NCI-H510A treated with DMSO at 0.1 percent for 48 hours (cell line): ENCODE measurements at places on chromosomes 12 and 14.

GRCh38 chr12:9760699-9761418, at the start of gene CD69:
Gene CD69, minus strand, starts transcription at chr12:9760901. Its CDS starts 81 bp downstream, at chr12:9760820.
- DNase-seq, result no peak

GRCh38 chr14:46951103-46951502, 299.5 kb upstream of the RPL10L start:
- no peak for DNase-seq

DNA sequence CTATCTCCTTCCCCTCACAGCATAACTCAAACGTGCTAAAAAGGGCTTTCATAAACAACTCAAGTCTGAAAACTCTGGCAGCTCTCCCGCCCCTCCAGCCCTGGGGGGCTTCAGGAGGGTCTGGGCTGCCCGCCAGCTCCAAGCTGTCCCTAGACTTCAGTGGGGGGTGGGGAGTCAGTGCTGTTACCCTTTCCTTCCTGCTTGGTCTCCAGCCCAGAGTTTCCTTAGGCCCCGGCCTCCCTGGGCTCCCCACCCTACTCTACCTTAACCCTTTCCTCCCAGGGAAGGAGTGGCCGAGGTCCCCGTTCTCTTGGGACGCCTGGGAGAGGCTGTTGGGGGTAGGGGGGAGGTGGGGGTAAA, 530 bp upstream of the NYNRIN start:
- no peak for DNase-seq

- no peak for DNase-seq
These were observed 27.7 kb upstream of the FBXO33 start for GRCh38 chr14:39459795-39460478.

DNA sequence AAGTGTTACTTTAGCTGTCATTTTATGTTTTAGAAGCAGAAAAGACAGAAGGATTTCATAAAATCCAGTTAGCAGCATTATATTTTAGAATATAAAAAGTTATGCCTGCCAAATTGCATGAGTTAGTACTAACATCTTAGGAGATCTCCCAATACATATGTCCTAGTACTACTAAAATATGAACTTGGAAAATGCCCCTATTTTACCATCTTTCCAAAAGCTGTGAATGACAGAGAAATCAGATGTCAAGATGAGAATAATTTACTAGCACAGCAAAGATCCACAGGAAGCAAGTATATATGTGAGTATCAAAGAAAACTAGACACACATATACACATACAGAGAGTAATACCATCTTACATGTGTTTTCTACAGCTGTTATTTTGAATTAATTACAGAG, 196.9 kb downstream of the CPNE8 start:
- DNase-seq, result no peak

DNA sequence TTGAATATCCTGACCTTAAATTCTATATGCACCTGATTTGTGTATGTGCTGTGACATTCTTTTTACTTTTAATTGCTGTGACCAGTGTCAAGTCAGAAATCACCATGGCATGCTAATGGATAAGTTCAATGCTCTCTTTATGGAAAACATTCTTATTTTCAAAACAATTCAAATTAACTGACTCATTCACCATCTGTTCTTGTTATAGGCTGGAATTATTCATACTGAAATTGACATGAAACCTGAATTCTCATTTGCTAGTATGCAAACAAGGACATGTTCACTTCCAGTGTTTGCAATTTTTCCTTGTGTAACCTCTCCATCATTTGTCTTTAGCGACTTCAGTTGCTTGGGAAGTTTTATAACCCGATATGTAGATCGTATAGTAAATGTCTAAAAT, at the start of gene TAS2R30:
TAS2R30 (minus strand) TSS at position 340 of the 400 bp plus-strand sequence. CDS start 400 bp downstream, outside the sequence.
- DNase-seq, result no peak

GRCh38 chr14:58797010-58797429, 159.3 kb downstream of the DACT1 start:
- no peak for DNase-seq

DNA sequence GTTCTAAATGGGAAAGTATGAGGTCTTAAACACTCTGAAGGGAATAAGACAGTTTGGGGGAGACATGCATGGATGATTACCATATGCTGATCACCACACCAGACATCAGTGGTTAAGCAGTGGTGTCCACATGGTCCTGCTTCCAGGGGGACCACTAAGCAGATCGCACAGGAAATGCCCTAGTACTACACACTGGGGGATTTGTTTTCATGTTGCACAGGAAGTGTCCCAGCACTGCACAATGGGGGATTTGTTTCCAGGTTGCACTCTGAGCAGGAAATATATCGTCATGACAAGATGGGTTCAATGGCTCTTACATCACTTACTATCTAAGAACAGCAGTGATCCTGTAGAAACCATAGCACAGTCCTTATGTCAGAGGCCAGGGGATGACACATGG, 245.5 kb downstream of the BCL11B start:
- DNase-seq, result no peak

DNA sequence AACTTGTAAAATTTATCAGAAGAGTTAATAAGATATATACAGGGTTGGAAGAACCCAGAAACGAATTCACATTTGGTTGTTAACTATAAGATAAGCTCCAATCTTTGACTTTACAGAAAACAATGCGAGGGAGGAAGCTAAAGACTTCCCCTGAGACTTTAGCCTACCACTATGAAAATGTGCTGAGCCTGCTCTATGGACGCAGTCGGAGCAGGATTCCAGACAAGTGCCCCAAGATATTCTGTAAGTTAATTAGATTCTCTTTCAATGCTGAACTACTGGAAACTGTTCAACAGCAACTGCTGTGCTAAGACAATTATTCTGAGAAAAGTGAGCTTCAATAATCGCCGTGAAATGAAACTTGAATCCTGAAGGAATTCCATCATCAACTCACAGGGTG, 8.3 kb upstream of the LRRC10 start:
- no peak for DNase-seq

GRCh38 chr12:103334466-103334865, 161.3 kb downstream of the C12orf42 start:
- DNase-seq, result no peak

- no peak for DNase-seq
These were observed 1216.4 kb upstream of the USP15 start for GRCh38 chr12:61043838-61044237.

DNA sequence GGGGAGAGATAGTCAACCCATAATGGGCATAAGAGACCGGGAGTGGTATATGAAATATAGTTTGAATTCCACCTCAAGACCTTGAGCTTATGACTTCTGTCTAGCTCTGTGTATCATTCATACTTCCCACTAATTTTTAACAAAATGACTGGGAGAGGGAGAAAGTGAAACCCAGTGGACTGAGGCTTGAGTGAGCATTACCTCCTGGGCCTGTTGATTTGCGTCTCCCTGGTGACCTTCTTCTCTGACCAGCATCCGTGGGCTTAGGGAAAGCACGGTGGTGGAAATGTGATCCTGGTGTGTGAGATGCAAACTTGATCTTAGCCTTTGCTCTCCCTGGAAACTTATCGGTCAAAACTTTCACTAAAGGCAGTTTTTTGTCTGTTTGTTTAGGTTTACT, 207.9 kb upstream of the BCL2L14 start:
- DNase-seq, result peak; percentile 14

DNA sequence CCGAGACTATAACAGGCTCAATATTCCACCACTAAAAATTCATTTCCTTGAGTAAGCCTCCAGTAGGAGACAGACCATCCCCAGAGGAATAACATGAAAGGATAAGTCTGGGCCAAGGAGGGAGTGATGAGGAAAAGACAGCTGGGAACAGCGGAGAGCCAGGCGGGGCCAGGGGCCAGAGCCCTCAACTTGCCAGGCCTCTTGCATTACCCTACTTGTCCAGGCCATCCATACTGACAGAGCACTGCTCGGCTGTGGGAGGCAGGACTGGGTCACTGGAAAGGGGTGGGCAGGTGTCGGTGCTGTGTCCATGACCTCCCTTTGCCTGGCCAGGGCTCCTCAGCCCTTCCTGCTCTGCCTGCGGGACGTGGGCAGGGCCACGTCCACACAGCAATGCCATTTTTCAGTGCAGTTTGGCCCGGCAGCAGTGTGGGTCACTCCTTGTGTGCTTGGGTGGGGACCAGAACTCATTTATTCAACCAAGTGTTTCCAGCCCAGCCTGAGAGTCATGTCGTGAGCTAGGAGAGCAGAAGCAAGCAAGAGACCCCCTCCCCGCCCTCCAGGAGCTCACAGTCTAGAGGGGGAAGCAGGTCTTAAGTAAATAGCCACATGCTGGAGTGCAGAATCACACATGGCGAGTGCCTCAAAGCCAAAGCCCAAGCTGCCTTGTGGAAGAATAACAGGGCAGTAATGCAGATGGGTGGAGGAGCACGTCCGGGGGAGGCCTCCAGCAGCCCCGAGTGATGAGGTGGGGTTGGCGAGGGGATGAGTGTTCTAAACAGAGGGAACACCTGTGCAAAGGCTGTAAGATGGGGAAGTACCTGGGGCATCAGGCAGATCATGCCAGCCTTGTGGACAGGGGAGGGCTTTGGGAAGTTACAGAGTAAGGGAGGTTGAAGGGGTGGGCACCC, 8.9 kb upstream of the FAIM2 start:
- DNase-seq, result no peak

DNA sequence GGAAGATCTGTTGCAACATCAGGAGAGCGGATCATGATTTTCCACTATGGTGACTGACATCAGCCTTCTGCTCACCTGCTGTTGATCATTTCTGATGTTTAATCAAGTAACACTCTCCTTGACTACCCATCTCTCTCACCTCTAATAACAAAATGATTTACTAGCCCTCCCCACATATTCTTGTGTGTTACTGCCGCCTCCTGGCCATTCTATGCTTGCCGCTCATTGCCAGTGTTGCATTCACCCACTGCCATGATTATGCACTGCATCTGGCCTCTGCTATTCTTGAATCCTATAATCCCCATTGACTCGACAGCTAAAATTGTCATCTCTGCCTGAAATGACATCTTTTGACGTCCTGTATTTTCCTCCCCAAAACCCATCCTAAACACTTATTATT, 113.8 kb downstream of the RERGL start:
- no peak for DNase-seq

- DNase-seq, result no peak
These were observed 1.6 kb downstream of the TSSK4 start for GRCh38 chr14:24207104-24207551.

- no peak for DNase-seq
These were observed 122.9 kb downstream of the PPHLN1 start for GRCh38 chr12:42448841-42449240.

- no peak for DNase-seq
These were observed 493.8 kb downstream of the FUT8 start for GRCh38 chr14:65906344-65906743.

DNA sequence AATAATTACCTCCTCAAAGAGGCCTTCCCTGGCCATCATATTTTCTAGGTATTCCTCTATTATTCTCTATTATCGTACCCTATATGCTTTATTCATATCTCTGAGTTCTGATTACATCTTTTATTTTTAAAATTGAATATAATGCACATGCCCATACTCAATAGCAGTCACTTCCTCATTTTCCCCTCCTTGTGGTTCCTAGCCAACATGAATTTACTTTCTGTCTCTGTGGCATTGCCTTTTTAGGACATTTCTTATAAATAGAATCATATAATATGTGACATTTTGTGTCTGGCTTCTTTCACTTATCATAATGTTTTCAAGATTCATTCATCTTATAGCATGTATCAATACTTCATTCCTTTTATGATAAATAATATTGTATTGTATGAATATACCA, 74.4 kb upstream of the TRHDE start:
- no peak for DNase-seq

DNA sequence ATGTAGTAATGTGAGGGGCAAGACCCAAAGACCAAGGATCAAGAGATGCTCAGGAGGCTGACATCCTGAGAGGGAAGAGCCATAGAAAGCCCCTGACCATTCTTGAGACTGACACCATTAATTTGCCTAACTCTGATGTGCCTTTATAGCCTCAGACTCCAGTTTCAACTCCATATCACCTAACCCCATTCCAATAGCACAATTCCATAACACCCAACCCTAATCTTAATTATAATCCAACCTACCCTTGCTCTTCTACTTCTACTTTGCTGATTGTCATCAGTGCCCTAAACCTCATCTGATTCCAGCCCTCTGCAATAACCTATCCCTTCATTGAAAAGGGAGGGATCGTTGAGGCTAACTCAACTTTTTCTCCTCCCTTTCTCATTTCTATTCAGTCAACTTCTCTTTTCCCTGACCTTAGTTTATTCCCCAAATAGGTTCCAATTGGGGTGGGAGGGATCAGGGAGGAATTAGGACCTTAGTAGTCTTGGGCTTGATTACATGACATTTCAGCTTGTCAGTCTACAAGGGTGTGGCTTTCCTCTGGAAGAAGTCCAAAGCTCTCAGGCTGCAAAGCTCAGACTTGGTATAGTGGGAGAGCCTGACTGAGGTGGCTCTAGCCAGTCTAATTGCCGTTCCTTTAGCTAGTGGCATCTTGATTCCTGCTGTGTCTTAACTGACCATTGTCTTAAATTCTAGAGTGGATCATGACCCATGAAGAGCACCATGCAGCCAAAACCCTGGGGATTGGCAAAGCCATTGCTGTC, 3.1 kb downstream of the PFKM start:
- DNase-seq, result no peak

DNA sequence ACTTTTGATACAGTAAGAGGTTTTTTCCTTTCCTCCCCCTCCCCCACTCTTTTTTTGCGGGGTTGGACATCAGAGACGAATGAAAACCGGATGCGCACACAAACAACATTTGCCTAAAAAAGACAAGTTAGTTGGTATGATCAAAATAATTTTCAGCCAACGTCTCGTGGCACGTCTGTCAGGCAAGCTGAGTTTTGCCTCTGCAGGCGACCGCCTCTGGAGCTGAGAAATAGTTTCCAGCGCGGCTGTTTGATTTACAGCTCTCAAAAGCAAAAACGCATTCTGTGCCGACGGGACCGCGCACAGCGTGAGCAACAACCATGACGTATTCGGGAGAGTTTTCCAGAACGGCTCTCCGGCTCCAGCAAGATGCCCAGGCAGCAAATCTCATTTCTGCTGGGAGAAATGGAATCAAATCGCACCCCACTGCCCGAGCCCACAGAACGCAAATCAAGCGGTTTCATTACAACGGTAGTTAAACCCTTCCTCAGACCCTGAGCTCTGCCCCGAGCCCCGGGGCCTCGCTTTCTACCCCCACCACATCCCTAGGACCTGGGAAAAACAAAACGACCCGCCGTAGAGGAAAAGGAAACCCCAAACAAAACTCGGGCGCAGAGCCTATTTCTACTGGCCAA, 14.2 kb upstream of the CALM1 start:
- DNase-seq, result peak; percentile 64

- no peak for DNase-seq
These were observed 59.0 kb downstream of the LLPH start for GRCh38 chr12:66071549-66071948.

DNA sequence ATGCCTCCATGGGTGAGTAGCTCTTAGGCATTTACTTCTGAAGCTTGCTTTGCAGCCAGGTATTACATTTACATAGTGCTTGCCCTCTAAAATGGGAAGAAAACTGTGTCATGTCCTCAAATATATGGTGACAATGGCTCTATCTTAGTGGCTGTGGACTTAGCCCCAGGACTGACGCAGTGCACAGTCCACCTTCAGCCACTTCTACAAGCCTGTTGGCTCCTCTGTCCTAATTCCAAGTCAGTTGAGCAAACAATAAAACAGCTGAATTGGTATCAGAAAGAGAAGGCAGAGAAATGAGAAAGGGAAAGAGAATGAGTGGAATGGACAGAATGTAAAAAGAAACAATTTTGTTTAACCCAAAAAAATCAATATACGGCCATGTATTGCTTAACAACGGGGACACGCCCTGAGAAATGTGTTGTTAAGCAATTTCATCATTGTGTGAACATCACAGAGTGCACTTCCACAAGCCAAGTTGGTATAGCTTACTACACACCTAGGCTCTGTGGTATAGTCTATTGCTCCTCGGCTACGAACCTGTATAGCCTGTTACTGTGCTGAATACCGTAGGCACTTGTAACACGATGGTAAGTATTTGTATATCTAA, 93.5 kb downstream of the GRIN2B start:
- DNase-seq, result no peak
